NCI-H524 treated with DMSO at 0.1 percent for 48 hours (cell line): ENCODE measurements at places on chromosomes 5 and 9.

GRCh38 chr5:151829370-151829769, 57.6 kb downstream of the G3BP1 start:
- no peak for DNase-seq

GRCh38 chr5:38650540-38650939, 94.1 kb upstream of the LIFR start:
- no peak for DNase-seq

DNA sequence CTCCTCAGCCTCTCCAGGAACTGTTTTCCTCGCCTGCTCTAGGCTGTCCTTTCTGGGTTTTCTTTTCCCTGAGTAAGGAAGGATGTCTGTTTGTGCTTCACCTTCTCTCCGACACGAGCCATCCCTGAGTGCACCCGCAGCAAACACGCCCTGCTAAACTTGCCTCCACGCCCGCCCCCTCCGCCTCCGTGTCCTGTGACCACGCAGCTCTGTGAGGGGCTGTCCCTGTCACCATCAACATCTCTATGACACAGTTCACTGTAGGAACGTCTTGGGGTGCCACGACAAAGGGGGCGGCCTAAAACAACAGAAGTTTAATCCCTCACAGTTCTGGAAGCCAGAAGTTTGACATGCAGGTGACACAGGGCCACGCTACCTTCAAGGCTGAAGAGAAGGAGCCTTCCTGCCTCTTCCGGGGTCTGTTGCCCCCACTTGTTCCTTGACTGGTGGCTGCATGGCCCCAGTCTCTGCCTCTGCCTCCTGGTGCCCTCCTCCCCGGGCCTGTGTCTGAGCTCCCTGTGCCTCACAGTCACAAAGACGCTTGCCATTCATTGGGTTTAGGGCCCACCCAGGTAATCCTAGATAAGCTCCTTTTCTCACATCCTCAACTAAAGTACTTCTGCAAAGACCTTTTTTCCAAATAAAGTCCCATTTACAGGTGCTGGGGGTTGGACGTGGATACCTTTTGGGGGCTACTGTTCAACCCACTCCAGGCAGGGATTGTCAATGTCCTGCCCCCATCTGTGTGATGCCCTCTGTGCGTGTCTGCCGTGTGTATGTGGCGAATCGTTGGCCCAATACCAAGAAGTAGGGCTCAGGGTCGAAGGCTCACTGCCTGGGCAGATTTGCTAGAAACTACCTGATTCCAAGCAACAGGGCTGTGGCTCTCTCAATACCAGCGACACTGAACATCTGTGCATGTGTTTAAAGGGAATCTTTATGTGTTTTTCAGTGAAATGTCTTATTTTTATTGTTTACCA, 39.7 kb downstream of the IRX2 start:
- no peak for DNase-seq

DNA sequence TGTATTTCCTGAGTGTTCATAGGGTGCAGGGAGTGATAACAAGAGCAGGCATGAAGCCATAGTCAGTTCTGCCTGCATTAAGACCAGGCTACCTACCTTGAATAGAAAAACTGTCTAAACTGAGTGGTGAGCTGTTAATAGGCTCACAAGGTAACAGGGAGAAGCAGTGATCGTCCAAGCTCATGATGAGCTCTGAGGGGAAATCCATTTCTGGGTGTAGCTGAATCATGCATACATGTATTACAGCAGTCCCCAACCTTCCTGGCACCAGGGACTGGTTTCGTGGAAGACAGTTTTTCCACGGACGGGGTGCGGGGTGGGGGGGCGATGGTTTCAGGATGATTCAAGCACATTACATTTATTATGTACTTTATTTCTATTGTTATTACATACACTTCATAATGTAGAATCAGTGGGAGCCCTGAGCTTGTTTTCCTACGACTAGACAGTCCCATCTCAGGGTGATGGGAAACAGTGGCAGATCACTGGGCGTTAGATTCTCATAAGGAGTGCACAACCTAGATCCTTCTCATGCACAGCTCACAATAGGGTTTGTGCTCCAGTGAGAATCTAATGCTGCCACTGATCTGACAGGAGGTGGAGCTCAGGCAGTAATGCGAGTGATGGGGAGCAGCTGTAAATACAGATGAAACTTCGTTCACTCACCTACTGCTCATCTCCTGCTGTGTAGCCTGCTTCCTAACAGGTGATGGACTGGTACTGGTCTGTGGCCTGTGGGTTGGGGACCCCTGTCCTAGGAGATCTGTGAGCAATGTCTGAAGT, 100.0 kb upstream of the IL6ST start:
- DNase-seq, result no peak

- DNase-seq, result no peak
Measured at GRCh38 chr9:135489188-135489906, 9.8 kb downstream of the PPP1R26 start.

- DNase-seq, result no peak
Measured at GRCh38 chr5:35902046-35902672, 36.3 kb downstream of the CAPSL start.

- no peak for DNase-seq
Measured at GRCh38 chr9:129583308-129584038, 37.4 kb downstream of the C9orf50 start.

DNA sequence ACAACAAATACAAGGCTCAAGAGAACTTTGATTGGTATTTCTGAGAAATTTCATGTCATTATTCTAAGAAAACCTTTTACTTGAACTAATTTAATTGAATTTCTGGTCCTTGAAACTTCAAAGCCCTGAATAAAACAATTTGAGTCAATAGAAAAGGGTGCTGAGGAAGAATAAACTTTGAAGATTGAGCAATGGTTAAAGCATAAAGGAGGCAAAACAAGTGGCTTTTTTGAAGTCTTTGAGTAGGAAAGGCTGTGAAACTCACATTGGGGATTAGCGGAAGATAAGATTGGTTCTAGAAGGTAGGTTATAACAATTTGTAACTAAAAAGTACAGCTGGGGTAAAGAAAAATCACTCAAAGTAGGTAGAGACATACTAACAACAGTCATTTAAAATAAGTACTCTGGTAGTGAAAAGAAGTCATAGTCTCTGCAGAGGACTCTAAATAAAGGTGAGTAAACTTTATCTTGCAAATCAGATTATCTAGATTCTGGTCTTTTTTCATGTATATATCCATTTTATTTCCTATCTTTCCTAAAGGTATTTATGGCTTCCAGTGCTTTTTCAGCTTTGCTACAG, 6.4 kb upstream of the PLPP1 start:
- DNase-seq, result no peak

DNA sequence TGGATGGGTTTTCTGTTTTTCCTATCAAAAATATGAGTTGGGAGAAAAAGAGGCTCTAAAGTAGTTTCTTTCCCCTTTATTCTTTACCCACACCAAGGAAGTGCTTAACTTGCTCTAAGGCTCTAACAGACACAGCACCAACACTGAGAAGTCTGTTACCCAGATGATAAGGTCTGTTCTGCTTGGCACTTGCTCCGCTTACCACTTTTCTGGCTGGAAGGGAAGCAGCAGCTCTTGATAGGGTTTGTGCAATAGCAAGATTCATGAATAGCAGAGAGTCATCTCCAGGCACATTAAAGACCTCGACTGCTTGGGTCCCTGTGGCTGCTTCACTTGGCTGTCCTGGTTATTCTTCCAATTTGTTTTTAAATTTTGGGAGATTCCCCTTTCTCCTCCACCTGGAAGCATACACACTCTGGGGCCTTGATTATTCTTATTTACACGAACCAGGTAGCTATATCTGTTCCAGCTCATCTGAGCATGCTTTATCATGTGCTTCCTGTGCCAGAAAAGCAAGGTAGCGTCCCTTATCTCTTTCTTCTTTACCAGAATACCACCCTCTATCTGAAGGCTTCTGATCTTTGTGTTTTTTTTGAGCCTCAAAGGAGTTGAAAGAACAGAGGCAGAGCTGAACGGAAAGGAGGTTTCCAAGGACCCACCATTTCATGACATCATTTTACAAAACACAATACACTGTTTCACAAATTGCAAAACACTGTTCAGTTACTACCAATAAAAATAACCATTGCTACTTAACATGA, 24.8 kb downstream of the PPP3R2 start:
- DNase-seq, result no peak

DNA sequence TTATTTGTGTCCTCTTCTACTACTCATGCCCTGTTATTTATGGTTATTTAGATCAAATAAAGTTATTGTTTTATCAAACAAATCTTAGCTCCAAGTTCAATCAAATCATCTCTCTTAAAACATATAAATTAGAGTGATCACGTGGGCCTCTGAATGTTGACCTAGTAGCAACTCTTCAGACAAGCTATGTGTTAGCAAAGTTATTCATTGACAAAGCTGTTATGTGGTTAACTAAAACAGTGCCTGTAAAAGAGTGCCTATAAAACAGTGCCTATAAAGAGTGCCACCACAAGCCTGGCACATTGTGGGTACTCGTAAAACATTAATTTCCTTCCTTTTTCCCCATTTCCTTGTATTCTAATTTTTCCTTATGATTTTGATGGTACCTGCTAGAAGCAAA, 421.9 kb downstream of the HCN1 start:
- DNase-seq, result no peak

DNA sequence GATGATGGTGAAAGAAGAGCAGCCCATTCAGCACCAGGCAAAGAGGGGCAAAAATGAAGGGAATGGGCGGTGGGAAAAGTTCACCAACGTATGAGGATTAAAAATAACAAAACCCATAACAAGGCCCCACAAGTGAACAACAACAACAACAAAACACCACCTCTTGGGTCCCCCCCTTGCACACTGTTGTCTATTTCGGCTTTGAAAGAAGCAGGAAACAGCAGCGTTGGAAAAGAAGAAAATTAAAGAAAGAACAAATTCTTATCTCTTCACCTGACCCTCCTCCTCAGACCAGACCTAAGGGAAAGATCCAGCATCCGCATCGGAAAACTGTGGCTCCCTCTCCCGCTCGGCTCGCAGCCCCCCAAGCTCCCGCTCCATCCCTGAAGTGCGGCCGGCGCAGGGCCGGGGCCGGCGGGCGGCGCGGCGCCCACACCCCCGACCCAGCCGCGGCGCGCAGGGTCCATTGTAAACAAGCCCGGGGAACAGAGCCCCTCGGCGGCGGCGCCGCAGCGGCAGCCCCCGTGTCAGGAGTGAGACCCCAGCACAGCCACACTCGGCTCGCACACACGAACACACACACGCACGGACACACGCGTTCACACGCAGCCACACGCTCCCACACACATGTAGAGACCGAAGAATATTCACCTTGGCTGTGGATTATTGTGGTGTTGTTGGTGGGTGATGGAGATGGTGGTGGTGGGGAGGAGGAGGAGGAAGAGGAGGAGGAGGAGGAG, 535 bp downstream of the RFX3 start:
- DNase-seq, result no peak

DNA sequence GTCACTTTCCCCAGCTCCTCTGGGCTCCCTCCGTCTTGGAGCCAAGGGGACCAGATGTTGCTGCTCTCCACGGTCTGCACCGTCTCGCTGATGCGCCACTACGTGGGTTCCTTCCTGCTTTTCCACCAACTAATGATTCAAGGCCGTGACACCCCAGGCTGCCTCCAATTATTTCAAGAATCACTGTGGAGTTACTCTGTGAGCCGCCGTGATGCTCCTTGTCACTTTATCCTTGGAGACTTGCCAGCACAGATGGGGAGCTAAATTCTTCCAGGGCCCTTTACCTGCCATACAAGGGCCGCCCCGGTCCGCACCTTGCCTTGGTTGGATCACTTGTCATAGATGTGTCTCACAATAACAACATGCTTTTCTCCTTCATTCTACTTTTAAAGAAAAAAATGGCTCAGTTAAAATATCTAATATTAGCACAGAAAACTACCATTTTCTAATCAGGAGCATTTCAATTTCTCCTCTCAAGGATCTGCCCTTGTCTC, 202.0 kb downstream of the FSTL4 start:
- DNase-seq, result peak; percentile 56

DNA sequence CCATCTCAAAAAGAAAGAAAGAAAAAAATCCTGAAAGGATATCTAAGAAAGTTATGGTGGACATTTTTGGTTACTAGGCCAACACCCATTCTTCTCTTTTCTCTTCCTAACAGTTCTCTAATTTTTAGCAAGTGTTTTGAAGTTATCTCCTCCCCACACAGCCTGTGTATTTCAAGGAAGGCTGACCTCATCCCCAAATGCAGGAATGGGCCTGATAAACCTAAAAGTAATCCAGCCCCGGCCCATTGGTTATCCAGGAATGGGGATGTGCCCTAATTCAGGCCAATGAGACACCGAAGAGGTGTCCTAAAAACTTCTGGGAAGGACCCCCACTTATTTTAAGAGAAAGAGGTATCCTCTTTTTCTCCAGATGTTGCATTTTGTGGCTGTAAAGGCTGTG, 46.6 kb downstream of the F2R start:
- DNase-seq, result no peak

DNA sequence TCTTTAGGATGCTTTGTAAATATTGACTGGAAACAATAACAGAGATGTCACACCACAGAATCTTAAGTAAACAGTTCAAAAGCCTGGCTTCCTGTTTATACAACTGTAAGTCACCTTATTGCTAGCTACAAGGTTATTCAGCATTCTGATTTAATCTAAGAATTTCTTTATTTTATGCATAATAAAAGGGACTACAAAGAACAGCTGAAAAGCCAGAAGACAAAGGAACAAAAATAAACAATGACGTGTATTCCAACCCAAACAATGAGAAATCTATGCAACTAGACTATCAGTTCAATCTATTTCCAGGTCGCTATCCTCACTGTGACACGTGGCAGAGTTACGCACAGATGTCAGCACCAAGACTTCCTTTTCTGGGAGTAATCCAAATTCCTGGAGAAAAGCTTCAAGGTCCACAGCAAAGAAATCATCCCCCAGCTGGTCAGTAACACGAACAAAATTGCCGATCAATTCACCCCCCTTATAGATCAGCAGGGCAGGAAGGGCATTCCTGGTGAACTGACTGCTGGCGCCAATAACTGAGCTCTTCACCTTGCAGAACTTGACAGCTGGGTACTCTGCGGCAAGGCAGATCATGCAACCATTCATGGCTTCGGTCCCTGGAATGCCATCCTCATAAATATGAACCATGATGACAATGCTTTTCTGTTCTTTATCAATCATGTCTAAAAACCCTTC, 8.4 kb downstream of the PDCL start:
- no peak for DNase-seq

GRCh38 chr5:78495800-78496199, 135.4 kb downstream of the SCAMP1 start:
- no peak for DNase-seq

DNA sequence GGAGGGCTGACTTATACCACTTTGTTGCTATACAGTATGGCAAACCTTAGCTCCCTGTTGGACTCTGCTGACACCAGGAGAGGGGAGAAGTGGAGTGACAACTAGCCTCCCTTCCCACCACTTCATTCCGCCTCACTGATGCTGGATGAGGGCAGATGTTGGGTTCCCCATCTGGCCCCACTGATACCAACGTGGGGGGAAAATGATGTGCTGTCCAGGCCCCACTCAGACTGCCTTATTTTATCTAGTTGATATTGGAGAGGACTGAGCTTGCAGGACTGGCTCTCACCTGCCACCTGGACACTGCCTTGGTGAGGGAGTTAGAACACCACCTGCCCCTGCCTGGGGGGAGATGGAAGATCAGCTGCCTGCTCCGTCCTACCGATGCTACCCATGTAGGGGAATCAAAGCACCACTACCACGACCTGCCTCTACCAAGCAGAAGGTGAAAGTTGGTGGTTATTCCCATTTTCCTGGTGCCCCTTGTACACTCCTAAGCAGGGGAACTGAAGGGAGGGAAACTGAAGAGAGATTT, 292.1 kb downstream of the GADD45G start:
- DNase-seq, result no peak

- no peak for DNase-seq
Measured at GRCh38 chr5:152650413-152650812, 245.3 kb upstream of the NMUR2 start.

GRCh38 chr5:2560435-2560834, 191.0 kb downstream of the IRX2 start:
- DNase-seq, result no peak

- DNase-seq, result no peak
Measured at GRCh38 chr9:107586493-107586892, 96.9 kb upstream of the KLF4 start.
